ENCODE measurements at places on chromosomes 7 and 10. TPM values are rescaled to one million over a fixed set of nuclear protein-coding genes. Genes with fewer than 3 reads are reported as not detected.

MPP7 gene
- total RNA-seq = 0.73 TPM

SORBS1 gene
- total RNA-seq = 3.2 TPM

GHRHR gene
- not detected for total RNA-seq

HOXA9 gene
- total RNA-seq = 62.9 TPM

SSC4D gene
- total RNA-seq = 0.46 TPM

OR2A42 gene
- not detected for total RNA-seq

OR2A5 gene
- total RNA-seq = not detected

ITPRID1 gene
- not detected for total RNA-seq

ATG9B gene
- total RNA-seq = not detected

PITX3 gene
- not detected for total RNA-seq
